ENCODE measurements at places on chromosomes 3 and 15.
A peak's percentile ranks its signal among the peaks of the same experiment; 100 is the strongest.

DNA sequence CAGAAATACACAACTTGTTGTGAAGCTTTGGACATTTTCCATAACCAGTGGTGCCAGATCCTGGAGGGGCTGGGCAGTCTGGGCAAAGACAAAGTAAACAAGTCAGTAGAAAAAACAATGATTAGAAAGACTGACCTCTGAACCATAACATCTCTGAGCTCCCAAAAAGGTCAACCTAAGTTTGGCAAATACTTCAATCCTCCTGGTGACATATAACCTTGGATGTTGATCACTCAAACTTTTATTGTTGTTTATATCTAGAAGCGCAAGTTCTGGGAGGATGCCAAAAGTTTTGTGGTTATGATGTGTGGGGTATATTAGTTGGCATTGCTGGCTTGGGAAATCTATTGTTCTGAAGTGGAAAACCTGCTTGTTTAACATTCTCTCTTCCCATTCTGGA lies 257.7 kb downstream of the DIPK2A start:
- DNase-seq = peak; percentile 24

GRCh38 chr3:107612664-107613084 lies 89.9 kb downstream of the BBX start:
- DNase-seq = no peak

GRCh38 chr3:149393345-149394160 lies 16.1 kb upstream of the TM4SF1 start:
- peak; percentile 59 for DNase-seq

- no peak for DNase-seq
Observed at GRCh38 chr15:88403351-88403791, 63.8 kb downstream of the MRPL46 start.

DNA sequence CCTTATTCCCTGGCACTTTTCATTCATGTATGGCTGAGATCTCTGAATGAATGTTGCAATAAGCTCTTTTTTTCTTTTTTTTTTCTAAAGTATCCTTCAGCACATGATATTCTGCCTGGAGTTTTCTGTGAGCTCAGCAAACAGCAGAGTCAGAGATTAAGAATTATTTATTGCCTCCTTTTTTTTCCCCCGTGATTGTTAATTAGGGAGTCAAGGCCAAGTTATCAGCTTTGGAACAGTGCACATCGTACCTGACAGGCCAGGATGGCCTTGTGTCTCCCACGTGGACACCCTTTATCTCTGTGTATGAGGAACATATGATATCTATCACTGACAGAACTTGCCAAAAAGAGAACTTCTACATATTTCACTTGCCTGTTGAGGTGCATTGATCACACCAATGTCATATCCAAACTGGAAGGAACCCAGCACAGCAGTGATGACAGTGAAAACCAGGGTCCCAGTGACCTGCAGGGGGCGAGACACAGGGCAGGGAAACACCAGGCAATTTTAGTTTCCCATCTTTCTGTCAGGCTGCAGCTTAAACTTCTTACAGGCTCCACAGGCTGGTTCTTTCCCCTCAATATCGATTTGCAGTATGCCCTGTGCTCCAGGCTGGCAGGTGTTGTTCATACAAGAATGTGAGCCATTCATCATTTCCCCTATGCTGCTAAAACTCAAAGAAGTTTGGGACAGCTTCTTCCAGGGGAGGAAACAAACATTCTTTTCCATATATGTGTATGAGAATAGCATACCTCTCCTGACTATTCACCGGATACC lies 8.2 kb downstream of the SLC2A2 start:
- DNase-seq = peak; percentile 12

- DNase-seq = no peak
Observed at GRCh38 chr3:114668099-114668498, 374.3 kb downstream of the TIGIT start.

GRCh38 chr3:143222505-143222904 lies 102.9 kb downstream of the CHST2 start:
- DNase-seq = no peak

DNA sequence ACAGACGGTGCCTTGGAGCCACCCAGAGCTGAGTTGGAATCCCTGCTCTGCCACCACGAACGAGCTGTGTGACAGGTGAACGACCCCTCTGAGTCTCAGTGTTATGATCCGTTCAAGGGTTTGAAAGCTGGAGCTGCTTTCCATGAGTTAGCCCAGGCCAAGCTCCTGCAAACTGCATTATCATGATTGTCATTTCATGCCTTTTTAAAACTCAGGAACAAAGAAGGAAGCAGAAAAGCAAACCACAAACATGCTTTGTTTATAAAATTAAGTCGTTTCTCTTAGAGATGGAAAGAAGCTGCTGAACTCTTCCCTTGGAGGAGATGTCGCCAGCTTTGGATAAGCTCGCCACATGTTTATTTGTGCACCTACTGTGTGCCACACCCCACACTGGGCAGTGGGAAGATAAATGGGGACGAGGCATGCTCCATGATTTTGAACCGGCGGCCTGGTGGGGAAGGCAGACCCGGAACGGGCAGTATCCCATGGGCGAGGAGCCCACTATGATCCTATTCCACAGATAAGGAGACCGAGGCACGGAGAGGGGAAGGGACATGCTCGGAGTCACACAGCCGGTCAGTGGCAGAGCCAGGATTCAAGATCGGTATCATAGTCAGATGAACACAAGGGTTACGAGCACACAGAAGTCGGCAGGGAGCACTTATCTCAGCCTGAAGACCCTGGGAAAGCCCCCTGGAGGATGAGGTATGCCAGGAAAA lies 15.9 kb downstream of the HRH1 start:
- no peak for DNase-seq

- no peak for DNase-seq
Observed at GRCh38 chr3:49591615-49592014, 37.3 kb downstream of the BSN start.

DNA sequence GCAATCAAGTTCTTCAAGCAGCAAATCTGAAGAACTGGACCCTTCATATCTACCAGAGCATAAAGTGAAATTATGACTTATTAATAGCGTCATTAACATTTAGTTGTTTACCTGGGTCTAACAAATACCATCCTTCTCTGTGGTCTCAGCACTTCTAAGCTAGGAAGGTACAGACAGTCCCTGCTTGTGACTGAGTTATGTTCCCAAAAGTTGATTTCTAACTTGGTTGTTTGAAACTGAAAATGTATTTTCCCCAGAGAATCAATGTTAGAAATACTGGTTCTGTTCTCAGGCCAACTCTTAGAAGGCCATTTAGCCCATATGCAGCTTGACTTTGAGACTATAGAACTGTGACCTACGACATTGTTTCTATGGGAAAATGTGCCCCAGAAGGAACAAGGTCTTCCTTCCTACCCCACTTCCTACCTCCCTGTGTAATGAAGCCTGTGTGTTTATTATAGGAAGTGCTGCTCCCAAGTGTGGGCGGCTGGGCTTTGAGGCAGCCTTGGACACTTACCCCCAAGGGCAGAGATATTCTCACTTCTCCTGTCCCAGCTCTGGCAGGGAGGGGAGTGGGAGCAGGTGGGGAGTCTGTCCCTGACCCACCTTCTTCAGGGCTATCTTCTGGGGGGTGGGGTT lies 12.2 kb upstream of the MAPK6 start:
- DNase-seq = no peak

DNA sequence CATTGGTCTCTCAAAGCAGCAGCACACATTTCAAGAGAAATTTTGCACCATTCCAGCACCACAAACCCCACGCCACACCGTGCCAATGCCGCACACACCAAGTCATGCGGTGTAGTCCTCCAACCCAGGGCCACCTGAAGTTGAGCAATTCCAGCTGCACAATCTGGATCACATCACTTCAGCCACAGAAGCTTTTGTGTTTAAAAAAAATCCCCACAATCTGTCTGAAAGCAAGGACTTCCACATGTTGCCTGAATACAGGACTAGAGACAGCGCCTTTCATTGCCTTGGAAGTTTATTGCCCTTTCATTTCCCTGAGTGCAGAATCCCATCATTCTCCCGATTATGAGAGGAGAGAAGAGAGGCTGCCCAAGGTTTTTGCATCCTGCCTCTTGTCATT lies 175.6 kb upstream of the BCL6 start:
- no peak for DNase-seq

GRCh38 chr3:121736112-121736511 lies 13.4 kb downstream of the GOLGB1 start:
- no peak for DNase-seq

- no peak for DNase-seq
Observed at GRCh38 chr3:51808934-51809333, 29.9 kb upstream of the IQCF6 start.

GRCh38 chr3:49378249-49378895 lies 20.2 kb upstream of the GPX1 start:
- peak; percentile 93 for DNase-seq

GRCh38 chr15:57134071-57134605 lies 215.7 kb downstream of the TCF12 start:
- no peak for DNase-seq

- DNase-seq = no peak
Observed at GRCh38 chr15:74390647-74391288, 23.3 kb upstream of the CYP11A1 start.
